ENCODE measurements at places on chromosomes 3 and 15.

GRCh38 chr3:130892759-130893375, 1.0 kb upstream of the ATP2C1 start:
- peak; percentile 80 for DNase-seq

DNA sequence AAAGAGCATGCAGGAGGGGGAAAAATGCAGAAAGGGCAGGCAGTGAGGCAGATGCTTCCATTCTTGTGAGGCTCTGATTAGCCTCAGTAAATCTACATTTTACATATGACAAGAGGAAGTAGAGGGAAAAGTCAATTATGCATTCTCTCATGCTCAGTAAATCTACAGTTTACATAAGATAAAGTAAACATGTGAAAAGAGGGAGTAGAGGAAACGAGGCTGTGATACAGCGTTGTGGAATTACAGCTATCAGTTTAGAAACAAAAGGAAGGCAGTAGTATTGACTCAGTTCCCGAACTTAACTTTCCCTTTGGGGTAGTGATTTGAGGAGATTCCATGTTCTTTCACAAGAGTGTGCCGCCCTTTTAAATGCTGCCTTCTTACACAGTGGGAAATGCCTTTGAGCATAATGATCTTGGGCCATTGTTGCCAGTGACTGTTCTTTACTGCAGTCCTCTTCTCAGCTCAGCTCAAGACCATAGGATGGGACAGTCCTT, 39.3 kb downstream of the OSTN start:
- no peak for DNase-seq

DNA sequence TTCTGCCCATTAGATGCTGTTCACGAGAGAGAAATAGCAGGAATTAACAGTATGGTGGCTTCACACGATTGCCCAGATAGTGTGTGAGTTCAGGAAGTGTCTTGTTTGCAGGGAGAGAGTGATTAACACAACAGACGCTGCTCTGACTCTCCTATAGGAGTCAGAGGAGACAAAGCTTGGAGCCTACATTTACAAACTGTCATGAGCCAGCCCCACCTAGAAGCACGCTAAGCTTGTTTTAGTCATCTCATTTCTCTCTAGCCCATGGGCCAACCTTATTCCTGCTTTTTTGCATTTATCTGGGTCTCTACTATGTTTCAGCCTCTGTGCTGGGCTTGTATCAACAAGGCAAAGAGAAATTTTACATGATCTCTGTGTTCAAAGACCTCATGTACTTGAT, 128.3 kb upstream of the BFSP2 start:
- no peak for DNase-seq

- no peak for DNase-seq
Measured at GRCh38 chr3:105904251-105904650, 35.4 kb upstream of the CBLB start.

All from Panc1 (cell line).